Body of pancreas (tissue), 4 donors: ENCODE measurements at places on chromosomes 13 and 19.
A peak's percentile ranks its signal among the peaks of the same experiment; 100 is the strongest.

- no peak overlapping the region for H3K4me3 ChIP-seq
- H3K36me3 ChIP-seq = no peaks in the 10 kb centered on the region
- DNase-seq = no peak
- no peak overlapping the region for H3K27ac ChIP-seq
- no peaks in the 10 kb centered on the region for H3K4me1 ChIP-seq
- H3K27me3 ChIP-seq = no peaks in the 10 kb centered on the region
Measured at GRCh38 chr13:49596221-49596620, 10.9 kb upstream of the RCBTB1 start.

DNA sequence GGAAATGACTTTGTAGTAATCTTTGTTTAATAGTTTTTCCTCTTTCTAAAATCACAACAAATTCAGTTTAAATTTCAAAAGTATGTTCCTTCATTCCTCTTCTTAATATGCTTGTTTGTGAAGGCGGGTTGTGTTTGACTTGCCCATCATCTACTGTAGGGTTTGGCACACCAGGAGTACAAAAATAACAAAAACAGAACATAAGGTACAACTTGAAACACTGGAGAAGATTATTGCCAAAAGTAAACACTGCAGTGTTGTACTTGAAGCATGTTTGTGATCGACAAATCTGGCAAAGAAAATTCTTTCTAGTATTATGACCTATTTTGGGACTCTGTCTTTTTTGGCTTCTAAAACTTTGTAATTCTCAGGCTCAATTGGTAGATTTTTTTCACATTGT is 518.6 kb downstream of the SLITRK5 start:
- DNase-seq = no peak
- no peak overlapping the region for H3K4me3 ChIP-seq
- H3K27me3 ChIP-seq = no peaks in the 10 kb centered on the region

GRCh38 chr13:92827503-92827902 is 399.1 kb upstream of the GPC6 start:
- H3K4me1 ChIP-seq = peaks cover 27% of the 10 kb centered on the region
- H3K36me3 ChIP-seq = no peaks in the 10 kb centered on the region
- no peak for DNase-seq
- H3K27ac ChIP-seq = no peak overlapping the region
- H3K4me3 ChIP-seq = no peak overlapping the region

DNA sequence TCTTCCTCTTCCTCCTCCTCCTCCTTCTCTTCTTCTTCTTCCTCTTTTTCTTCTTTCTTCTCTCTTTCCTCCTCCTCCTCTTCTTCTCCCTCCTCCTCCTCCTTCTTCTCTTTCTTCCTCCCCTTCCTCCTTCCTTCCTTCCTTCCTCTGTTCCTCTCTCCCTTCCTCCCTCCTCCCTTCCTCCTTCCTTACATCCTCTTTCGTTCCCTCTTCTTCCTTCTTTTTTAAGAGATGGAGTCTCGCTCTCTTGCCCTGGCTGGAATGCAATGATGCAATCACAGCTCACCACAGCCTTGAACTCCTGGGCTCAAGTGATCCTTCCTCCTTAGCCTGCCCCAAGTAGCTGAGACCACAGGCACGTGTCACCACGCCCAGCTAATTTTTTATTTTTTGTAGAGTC is 13.2 kb downstream of the EHD2 start:
- peak overlapping the region; percentile 11 for H3K27ac ChIP-seq
- H3K4me1 ChIP-seq = peaks cover 47% of the 10 kb centered on the region
- DNase-seq = no peak
- H3K4me3 ChIP-seq = no peak overlapping the region
- H3K36me3 ChIP-seq = no peaks in the 10 kb centered on the region
- H3K27me3 ChIP-seq = no peaks in the 10 kb centered on the region

- no peak overlapping the region for H3K27ac ChIP-seq
- no peaks in the 10 kb centered on the region for H3K4me1 ChIP-seq
Measured at GRCh38 chr13:25420161-25420560, 48.4 kb downstream of the ATP8A2 start.

DNA sequence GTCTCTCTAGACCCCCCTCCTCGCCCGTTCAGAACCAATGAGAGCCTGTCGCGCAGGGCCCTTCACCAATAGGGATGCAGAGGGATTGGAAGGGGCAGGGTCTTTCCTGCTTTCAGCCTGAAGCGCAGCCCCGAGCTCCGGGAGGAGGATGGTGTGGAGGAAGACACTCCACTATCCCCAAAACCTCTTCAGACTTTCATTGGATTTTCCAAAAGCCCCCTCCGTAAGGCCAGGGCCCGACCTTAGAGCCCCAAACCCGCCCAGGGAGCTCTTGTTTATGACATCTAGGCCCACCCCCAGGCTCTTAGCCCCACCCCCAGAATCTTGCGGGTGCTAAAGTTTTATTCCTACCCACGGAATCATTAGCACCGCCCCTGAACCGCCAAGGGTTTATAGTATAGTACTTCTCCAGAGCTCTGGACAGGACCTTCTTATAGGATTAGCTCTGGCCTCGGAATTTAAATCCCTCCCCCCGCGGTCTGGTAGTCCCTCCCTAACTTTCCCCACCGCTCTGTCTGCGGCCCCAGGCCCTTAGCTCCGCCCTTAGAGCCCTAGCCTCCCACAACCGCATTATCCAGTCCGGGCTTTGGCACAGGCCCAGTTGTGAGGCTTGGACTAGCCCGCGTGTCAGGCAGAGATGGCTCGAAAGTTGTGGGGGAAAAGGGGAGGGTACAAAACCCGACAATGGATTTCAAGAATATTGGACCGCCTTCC is 6.6 kb upstream of the EML2 start:
- peaks cover 39% of the 10 kb centered on the region for H3K4me1 ChIP-seq
- no peak overlapping the region for H3K27ac ChIP-seq
- no peaks in the 10 kb centered on the region for H3K36me3 ChIP-seq
- H3K27me3 ChIP-seq = no peaks in the 10 kb centered on the region
- DNase-seq = peak; percentile 82
- H3K4me3 ChIP-seq = no peak overlapping the region

- DNase-seq = no peak
- H3K4me3 ChIP-seq = no peak overlapping the region
- H3K27me3 ChIP-seq = no peaks in the 10 kb centered on the region
- H3K27ac ChIP-seq = no peak overlapping the region
- no peaks in the 10 kb centered on the region for H3K36me3 ChIP-seq
Measured at GRCh38 chr19:46181388-46181779, 33.3 kb downstream of the IGFL2 start.

GRCh38 chr19:54470991-54471782 is 1.9 kb downstream of the CDC42EP5 start:
- H3K36me3 ChIP-seq = no peaks in the 10 kb centered on the region
- no peaks in the 10 kb centered on the region for H3K27me3 ChIP-seq
- DNase-seq = peak; percentile 70
- H3K27ac ChIP-seq = peak overlapping the region; percentile 97
- peaks cover 63% of the 10 kb centered on the region for H3K4me1 ChIP-seq

DNA sequence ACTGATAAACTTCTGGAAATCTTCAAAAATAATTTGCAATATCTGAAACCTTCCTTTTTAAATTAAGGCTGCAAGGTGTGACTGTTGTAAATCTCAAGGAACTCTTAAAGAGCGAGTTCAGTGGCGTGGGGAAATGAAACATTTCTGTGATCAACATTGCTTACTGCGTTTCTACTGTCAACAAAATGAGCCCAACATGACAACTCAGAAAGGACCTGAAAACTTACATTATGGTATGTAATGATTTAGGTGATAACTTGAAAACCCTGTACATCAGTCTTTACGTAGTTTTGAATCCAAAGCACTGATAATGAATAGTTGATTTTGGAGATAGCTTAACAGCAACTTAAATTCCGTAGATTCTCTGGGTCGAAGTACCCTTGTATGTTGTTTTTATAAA is 92.8 kb downstream of the ZMYM2 start:
- no peaks in the 10 kb centered on the region for H3K27me3 ChIP-seq
- no peak overlapping the region for H3K4me3 ChIP-seq
- H3K4me1 ChIP-seq = no peaks in the 10 kb centered on the region
- peaks cover 3% of the 10 kb centered on the region for H3K36me3 ChIP-seq
- no peak for DNase-seq

DNA sequence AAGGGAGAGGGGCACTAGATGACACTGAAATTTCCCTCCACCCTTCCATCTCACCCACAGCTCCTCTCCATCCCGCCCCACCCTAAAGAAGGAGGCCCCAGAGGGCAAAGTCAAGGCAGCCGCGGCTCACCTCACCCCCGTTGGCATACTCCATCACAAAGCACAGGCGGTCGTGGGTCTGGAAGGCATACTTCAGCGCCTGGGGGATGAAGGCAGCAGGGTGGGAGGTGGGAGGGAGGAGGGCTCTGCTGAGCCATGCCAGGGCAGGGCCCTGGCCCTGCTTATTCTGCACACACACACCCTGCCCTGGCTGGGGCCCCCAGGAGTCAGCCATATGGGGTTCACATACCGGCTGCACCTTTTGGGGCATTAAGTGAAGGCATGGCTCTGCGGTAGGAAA is 12.3 kb upstream of the CCNP start:
- no peak for DNase-seq
- no peak overlapping the region for H3K27ac ChIP-seq
- peaks cover 22% of the 10 kb centered on the region for H3K36me3 ChIP-seq
- H3K27me3 ChIP-seq = no peaks in the 10 kb centered on the region
- H3K4me3 ChIP-seq = no peak overlapping the region

DNA sequence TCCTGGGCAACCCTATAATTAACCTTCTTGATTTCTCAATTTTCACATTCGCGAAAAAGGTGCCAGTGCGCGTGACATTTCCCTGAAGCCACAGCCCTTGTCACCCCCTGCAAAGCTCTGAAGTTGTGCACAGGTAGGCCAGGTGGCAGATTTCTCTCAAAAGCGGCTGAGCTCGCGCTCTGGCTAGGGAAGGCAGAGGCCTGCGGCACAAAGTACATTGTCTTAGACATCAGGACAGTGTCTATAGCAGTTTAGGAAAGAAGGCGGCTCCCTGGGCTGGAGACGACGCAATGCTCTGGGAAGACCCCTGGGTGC is 42.9 kb upstream of the ZNF14 start:
- H3K27me3 ChIP-seq = no peaks in the 10 kb centered on the region
- H3K4me3 ChIP-seq = peak overlapping the region; percentile 72
- H3K36me3 ChIP-seq = no peaks in the 10 kb centered on the region
- peaks cover 47% of the 10 kb centered on the region for H3K4me1 ChIP-seq

- H3K27me3 ChIP-seq = no peaks in the 10 kb centered on the region
- H3K27ac ChIP-seq = no peak overlapping the region
- no peak overlapping the region for H3K4me3 ChIP-seq
Measured at GRCh38 chr19:17052439-17052838, 22.8 kb downstream of the HAUS8 start.

DNA sequence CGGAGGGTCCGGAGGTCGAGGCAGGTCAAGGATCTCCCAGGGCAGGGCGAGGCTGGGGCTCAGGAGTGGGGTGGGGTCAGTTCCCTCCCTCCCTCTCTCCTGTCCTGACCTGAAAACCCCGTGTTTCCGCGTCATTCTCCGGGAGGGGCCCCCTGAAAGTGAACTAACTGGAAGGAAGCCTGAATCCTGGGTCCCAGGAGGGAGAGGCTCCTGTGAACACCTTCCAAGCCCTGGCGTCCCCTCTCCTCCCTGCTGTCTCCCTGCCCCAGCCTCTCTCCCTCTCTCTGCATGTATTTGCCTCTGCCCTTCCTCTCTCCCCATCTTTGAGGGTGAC is 741 bp upstream of the CADM4 start:
- DNase-seq = no peak
- H3K4me3 ChIP-seq = no peak overlapping the region
- no peaks in the 10 kb centered on the region for H3K36me3 ChIP-seq

DNA sequence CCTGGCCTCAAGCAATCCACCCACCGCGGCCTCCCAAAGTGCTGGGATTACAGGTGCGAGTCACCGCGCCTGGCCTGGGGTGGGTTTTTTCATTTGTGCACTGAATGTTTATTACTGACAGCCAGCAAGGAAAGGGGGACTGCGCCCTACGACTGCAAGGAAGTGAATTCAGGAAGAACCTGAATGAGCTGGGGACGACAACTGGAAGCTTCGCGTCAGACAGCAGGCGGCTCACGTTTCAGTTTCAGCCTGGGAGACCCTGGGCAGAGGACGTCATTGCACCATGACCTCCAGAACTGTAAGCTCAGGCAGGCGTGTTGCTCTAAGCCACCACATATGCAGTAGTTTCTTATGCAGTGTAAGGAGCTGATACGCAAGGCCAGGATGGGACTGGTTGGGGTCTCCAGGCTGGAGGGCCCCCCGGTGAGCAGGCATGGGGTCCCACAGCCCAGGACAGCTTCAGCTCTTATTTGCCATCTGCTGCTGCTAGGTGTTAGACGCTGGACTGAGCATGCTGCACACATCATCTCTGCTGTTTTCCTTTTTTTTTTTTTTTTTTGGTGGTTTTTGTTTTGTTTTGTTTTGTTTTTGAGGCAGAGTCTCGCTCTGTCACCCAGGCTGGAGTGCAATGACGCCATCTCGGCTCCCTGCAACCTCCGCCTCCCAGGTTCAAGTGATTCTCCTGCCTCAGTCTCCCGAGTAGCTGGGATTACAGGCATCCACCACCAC is 66.6 kb downstream of the GADD45B start:
- no peaks in the 10 kb centered on the region for H3K36me3 ChIP-seq
- DNase-seq = peak; percentile 49
- H3K27me3 ChIP-seq = no peaks in the 10 kb centered on the region
- H3K4me1 ChIP-seq = peaks cover 54% of the 10 kb centered on the region
- H3K4me3 ChIP-seq = no peak overlapping the region
- peak overlapping the region; percentile 87 for H3K27ac ChIP-seq

GRCh38 chr19:36169084-36169760 is 17.0 kb upstream of the COX7A1 start:
- H3K4me3 ChIP-seq = no peak overlapping the region
- no peaks in the 10 kb centered on the region for H3K36me3 ChIP-seq
- H3K27me3 ChIP-seq = no peaks in the 10 kb centered on the region
- no peak for DNase-seq

GRCh38 chr13:110317093-110317492 is 10.0 kb downstream of the COL4A2 start:
- H3K27me3 ChIP-seq = no peaks in the 10 kb centered on the region
- no peak overlapping the region for H3K27ac ChIP-seq
- H3K36me3 ChIP-seq = no peaks in the 10 kb centered on the region
- no peak overlapping the region for H3K4me3 ChIP-seq

- no peaks in the 10 kb centered on the region for H3K36me3 ChIP-seq
- H3K4me3 ChIP-seq = no peak overlapping the region
- DNase-seq = no peak
- H3K27ac ChIP-seq = no peak overlapping the region
Measured at GRCh38 chr13:22162889-22163288, 492.0 kb downstream of the FGF9 start.

DNA sequence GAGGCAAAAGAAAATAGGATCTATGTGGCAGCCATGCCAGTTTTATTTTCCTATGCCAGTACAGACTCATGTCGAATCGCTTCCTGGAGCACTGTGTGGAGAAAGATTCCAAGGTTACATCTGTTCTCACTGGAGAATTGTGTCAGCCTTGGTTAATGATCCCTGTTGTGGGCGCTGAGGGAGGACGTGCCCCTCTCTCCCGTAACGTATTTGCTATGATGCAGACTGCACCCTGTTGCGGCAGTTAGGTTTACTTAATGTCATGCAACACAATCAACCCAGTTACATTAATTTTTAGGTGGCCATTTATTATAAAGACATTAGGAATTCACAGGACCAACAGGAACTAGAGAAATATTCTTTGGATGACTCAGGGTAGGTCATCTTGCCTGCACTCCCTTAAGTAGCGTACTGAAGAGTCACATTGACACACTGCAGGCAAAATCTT is 892.9 kb downstream of the EFNB2 start:
- H3K36me3 ChIP-seq = no peaks in the 10 kb centered on the region
- DNase-seq = no peak
- H3K4me1 ChIP-seq = no peaks in the 10 kb centered on the region
- no peaks in the 10 kb centered on the region for H3K27me3 ChIP-seq

- peaks cover 72% of the 10 kb centered on the region for H3K4me1 ChIP-seq
- H3K27ac ChIP-seq = peak overlapping the region; percentile 74
- no peak overlapping the region for H3K4me3 ChIP-seq
Measured at GRCh38 chr19:16566702-16567101, 5.5 kb downstream of the SLC35E1 start.

GRCh38 chr13:99863789-99864626 is 107.6 kb downstream of the ZIC5 start:
- DNase-seq = no peak
- H3K4me1 ChIP-seq = no peaks in the 10 kb centered on the region
- H3K27me3 ChIP-seq = no peaks in the 10 kb centered on the region
- no peak overlapping the region for H3K27ac ChIP-seq
